ENCODE measurements at places on chromosomes 4 and X.

DNA sequence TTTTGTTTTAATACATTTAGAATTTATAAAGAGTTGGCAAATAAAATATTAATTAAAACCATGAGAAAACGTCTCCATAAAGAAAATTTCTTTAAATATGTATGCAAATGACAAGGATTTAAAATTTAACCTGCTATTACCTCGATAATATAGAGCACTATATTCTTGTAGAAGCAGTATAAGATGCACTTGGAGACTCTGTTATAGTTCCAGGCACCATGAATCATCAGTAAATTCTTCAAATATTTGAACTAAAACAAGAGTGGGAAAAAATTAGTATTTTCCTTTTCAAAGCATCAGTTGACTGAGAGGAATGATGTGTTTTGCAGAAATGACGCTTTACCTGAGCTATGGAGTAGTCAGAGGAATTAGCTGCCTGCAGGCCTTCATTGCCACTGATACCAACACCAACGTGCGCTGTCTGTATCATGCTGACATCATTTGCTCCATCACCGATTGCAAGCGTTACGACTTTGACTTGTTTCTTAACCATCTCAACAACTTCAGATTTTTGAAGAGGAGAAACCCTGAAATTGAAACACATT lies 67.3 kb downstream of the SHISA3 start:
- DNase-seq, result no peak

- DNase-seq, result no peak
Measured at GRCh38 chr4:53039741-53040458, 177.8 kb downstream of the RASL11B start.

GRCh38 chr4:163384434-163384833 lies 40.7 kb downstream of the NPY5R start:
- no peak for DNase-seq

GRCh38 chr4:102493794-102494193 lies 7.4 kb upstream of the NFKB1 start:
- DNase-seq, result no peak

DNA sequence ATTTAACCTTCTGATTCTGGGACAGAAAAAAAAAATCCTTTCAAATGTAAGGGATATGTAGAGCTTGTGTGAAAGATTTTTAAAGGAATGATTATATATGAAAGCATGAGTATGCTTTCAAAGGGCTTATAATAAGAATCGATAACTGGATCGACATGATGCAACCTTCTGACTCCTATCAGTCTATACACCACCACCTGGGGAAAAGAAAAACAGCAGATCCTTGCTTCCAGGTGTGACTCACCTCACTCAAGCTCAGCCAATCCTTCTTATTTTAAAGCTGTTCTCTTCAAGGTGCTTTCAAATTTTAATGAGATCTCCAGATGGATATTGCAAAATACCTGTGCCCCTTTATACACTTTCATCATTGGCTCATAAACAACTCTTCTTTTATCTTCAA lies 102.1 kb upstream of the EDNRA start:
- DNase-seq, result no peak

DNA sequence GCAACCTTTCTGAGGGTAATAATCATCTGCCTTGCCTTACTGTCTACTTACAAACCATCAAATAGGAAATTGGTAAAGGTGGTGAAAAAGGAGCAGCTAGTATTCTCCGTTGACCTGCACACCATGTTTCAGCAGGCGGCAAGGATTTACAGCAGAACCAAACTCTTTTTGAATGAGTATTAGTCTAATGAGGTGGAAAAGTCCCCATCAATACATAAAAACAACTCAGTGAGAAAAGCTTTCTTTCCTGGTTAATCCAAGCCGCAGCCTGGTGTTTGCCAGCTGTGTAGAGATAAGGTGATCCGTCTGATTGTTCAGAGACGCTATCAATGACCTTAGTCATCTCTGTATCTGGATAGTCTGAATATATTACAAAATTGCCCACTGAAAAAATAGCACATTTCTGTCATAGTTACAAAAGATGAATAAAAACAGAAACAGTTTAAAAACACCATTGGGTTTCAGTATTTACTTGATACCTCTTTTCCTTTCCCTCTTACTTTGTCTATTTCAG lies 110.4 kb upstream of the TBC1D9 start:
- no peak for DNase-seq

Data from stimulated activated CD8-positive, alpha-beta memory T cell treated with anti-CD3 and anti-CD28 coated beads, Interleukin-4, amount 100 ng/mL, for 48 hours (primary cell).